CD4-positive, alpha-beta memory T cell (primary cell): ENCODE measurements at places on chromosomes 7 and 10.

GRCh38 chr10:97574374-97575126, 2.0 kb downstream of the ANKRD2 start:
- no peak for DNase-seq

DNA sequence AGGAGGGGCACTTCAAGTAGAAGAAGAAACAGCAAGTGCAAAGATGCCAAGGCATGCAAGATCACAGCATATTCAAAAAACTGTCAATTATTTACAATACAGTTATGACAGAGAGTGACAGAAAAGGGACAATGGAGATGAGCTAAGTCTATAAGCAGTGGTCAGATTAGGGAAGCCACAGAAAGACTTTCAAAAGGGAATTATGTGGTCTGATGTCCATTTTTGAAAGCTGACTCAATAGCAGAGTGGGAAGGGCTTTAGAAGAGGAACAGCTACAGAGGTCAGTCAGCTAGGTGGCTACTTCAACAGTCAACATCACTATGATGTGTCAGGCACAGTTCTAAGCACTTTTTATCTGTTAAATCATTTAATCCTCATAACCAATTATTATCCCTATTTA, 45.2 kb upstream of the SPOCK2 start:
- DNase-seq = no peak

DNA sequence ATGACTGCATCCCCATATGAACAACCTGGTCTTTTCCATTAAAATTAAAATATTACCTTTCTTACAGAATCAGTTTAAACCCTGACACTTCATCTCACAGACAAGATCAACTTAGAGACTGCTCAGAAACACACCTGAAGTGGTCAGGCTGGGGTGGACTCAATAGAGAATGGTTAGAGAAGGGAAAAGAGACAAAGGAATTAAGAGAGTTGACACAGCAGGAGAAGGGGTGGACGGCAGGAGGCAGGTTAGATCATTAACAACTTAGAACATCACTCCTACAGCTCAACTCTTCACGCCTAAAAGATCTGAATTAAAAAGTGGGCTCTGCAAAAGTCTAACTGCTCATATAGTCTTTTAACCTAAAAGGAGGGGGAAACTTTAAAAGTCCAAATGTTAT, 157.7 kb upstream of the COL1A2 start:
- no peak for DNase-seq

- no peak for DNase-seq
These were observed 154.8 kb downstream of the DNAJB9 start for GRCh38 chr7:108724251-108725100.

DNA sequence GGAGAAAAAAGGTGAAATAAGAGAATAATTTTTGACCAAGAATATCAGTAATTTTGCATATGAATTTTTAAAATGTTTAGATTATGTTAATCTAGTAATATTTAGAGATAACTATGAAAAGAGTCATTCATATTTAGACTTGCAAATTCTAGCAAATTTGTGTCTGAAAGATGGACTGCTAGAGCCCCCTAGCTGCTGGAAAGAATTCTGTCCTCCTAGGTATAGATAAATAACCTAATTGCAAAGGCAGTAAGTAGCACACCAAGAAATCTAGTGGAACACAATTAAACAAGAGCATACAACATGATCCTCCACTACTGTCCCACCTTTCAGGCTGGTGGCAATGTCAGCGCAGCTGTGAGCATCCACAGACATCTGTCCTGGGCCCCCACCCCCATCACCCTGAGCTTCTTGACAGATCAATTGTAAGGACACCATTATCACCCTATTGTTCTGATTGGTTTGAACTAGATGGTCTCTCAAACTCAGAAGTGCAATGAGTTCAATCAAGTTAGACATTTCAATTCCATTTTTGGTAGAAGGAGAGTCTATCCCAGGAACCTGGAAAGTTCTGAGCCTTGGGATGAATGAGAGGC, 15.0 kb upstream of the GFRA1 start:
- no peak for DNase-seq
